ENCODE measurements at places on chromosomes 3 and 15.

DNA sequence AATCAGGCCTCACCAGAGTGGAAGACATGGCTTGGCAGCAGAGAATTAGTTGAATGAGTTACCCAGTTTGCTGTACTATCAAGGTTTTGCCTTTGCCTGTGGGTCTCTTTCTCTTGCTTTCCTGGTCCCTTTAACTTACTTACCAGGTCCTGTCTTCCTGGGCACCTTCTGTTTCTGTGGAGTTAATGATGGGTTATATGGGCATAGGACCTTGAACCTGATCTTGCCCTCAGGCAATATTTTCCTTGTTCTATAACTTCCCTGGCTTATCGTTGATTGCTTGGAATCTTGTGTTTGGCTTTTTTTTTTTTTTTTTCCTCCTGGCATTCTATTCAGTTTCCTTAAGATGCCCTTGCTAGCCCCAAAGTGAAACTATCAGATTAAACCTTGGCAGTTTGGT, 106.8 kb downstream of the HHLA2 start:
- no peak for DNase-seq

DNA sequence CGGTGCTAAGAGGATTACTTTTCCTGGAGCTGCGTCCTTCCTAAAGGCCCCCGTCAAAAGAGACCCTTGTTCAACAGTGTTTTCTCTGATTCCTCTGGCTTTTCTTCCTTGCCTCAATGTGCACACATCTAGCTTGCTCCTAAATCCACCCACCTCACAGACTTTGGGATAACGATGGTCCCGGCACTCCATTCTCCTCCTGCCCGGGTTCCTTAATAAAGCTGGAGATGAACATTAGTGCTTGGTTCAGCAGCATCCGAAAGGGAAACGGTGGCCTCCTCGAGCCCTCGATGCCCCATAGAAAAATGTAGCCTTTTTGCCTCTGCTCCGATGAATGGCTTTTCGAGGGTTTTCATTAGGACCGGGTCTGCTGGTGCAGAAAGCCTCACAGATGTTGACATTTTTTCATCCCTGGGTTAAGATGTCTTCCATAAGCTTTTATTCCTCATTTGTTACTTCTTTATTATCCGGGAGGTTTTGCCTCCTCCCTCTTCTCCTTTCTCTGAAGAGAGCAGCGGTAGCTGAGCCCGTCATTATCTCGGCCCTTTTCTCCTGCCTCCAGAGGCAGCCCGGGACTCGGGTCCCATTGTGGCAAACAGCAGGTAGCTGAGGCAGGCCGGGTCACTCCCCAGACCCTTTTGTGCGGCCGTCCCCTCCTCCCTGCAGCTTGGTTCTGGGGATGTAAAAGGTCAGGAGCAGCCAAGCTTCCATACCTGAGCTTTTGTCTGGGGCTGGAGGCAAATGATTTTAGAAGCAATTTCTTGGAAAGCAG, 64.6 kb downstream of the CPN2 start:
- no peak for DNase-seq

DNA sequence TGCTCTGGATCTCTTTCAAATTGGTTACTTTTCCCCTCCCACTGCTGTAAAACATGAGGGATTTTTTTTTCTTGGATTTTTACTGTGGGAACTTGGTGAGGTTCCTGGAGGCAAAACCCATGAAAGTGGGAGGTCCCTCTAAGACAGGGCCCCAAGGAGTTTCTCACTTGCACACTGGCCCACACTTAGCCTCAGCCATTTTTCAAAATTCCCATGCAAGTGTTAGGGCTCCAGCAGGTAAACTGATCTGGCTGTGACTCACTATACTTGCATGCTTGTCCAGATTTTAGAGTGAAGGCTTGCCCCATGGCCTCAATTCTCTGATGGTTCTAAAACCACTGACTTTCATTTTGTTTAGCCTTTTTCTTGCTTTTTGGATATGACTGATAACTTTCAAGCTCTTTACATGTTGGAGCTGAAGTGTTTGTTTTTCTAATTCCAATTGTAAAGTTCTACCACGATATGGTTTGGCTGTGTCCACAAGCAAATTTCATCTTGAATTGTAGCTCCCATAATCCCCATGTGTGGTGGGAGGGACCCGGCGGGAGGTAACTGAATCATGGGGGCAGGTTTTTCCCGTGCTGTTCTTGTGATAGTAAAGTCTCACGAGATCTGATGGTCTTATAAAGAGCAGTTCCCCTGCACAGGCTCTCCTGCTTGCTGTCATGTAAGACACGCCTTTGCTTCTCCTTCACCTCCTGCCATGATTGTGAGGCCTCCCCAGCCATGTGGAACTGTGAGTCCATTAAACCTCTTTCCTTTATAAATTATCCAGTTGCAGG, 37.7 kb downstream of the MCCC1 start:
- DNase-seq, result no peak

DNA sequence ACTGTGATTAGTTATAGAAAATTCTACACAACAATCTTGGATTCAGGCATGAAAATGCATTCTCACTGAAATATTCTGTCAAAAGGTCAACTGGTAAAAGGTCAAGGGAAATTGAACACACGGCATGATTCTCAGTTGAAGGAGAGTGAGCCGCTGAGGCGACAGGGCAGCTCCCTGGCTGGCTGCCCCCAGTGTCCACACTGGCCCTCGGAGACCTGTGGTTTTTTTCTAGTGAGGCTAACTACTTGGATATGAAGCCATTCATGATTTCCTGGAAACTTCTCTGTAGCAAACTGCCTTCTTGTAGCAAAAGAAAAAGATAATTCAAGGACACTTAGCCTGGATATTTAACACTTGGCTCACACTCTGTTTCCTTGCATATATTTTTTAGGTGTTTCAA, 37.2 kb downstream of the AADACL2 start:
- no peak for DNase-seq

GRCh38 chr15:68806220-68807060, 14.3 kb downstream of the ANP32A start:
- peak; percentile 15 for DNase-seq

- DNase-seq, result no peak
These were observed 56.8 kb downstream of the TFG start for GRCh38 chr3:100766069-100766468.

DNA sequence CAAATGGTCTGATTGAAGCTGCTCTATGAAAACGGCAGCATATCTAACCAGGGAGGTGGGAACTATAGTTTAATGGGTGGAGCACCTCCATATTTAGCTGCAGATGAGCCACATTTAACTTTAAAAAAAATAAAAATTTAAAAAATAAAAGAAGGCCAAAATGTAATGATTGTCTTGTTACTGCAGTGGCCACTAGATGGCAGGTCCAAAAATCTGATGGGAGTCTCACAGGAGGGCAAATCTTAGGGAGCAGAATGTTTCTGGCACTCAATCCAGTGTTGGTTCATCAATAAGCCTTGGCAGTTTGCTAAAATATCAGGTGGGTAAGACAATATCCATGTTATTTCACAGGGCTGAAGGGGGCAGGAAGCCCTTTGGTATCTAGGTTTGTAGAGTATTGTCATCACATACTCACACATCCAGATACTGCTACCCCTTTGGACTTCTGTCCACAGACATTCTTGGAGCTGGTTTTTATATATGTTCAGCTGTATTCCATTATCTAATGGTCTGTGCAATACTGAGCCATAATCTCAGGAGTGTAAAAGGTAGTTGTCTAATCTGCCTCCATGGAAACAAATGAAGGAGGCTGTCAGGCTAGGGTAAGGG, 233.3 kb downstream of the TIGIT start:
- DNase-seq, result no peak

GRCh38 chr3:134749802-134750553, 45.1 kb upstream of the EPHB1 start:
- DNase-seq, result no peak

DNA sequence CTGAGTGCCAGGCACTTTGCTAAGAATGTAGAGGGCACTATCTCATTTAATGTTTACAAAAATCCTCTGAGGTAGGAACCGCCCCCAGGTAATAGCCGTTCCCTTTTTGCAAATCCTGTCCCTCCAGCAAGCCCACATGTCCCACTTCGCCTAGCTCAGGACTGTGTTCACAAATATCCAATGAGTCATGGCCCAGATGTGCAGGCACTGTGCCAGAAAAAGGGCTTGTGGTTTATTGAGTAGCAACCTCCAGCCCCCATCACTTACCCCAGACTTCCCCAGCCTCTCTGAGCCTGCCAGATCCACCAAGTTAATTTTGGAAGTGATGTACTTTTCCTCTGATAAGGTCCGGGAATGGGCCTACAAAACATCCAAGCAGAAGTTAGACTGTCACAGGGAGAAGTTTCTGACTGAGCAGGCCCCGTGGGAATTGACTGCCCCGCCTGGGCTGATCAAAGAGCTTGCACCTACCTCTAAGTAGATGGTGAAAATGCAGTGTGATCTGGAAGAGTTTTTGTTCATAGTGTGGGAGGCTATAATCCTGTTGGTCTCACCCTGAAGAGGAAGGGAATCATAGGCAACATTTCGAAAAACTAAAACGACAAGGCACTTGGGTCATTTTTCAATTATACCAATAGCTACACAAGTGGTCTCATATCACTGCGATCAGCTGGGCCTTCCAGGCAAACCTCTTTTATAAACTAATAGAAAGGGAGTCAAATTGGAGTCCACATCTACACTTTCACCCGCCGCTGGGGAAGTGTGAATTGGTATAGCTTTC, 15.7 kb downstream of the KIF9 start:
- no peak for DNase-seq

DNA sequence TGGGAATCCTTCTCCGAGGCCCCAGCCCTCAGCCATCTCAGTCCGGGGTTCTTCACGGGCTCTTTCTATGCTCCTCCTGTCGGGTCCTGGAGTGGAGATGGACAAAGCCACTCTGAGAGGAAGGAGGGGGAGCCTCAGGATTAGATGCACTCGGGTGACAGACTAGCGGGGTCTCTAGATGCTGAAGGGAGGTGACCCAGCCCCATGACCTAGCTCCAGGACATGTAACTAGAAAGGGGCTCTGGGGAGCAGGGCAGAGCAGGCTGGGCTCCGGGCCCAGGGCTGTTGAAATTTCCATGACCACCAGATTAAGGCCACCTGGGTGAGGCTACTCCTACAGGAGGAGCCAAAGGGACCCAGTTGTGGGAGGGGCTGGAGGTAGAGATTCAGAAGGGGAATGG, 14.8 kb upstream of the SKIC8 start:
- no peak for DNase-seq

DNA sequence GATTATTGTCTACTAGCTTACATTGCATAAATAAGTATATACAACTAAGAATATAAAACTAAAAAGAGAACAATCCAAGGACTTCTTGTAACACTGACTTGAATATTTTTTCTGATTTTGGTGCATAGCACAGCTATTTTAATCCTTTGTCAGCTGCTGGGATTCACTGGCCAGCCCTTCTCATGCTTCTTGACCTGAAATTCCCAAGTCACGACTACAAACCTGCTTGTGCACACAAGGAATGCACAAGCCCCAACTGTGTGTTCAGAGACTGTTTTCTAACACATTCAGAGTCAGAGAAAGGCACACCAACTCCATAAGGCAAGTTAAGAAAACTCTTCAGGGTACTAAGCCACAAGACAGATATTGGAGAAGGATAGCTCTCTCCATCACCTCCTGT, 80.9 kb downstream of the TNIK start:
- no peak for DNase-seq

- no peak for DNase-seq
These were observed 103.9 kb downstream of the ARPP21 start for GRCh38 chr3:35743218-35743617.

DNA sequence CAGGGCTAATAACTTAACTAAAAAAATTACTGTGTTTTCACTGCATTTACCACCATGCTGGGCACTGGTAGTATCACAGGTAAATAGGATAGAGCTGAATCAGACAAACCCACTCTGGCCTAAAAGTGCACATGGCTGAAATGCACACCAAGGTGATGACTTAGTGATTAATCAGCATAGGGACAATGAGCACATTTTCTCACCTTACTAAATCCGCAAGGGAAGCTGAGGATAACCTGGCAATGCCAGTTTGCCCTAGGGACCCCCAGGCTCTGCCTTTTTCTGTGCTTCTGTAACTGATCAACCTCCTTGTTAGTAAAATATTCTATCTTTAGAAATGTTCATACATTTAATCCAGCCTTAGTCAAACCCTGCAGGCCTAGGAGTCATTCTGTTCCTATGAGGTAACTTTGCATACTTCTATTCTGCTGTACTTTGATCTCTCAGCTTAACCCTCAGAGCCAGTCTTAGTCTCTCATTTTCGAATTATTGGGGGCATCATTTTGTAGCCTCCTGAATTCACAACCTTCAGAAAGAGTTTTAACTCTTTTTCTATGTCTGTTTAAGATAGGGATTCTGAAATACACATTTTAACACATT, 562.9 kb upstream of the KCNMB2 start:
- no peak for DNase-seq

GRCh38 chr15:78691167-78691850, 50.3 kb upstream of the CHRNB4 start:
- peak; percentile 28 for DNase-seq

- DNase-seq, result peak; percentile 81
These were observed 78.1 kb upstream of the LMOD3 start for GRCh38 chr3:69200384-69201068.

DNA sequence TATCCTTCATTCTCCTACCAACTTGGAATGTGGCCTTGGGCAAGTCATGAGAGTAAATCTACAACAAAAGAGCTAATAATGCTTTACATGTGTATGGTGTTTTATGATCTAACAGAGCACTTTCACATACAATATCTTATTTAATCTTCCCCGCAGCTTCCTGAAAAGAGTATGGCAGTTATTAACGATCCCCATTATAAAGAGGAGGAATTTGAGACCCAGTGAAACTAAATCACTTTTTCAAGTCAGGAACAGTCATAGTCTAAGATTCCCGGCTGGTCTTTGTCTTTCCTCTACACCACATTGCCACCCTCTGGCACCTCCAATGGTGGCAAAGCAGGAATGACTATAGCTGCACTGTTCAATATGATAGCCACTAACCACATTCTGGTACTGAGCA, 69.7 kb upstream of the CMSS1 start:
- DNase-seq, result no peak

- DNase-seq, result no peak
These were observed 19.2 kb downstream of the SLC15A2 start for GRCh38 chr3:121913305-121913990.

DNA sequence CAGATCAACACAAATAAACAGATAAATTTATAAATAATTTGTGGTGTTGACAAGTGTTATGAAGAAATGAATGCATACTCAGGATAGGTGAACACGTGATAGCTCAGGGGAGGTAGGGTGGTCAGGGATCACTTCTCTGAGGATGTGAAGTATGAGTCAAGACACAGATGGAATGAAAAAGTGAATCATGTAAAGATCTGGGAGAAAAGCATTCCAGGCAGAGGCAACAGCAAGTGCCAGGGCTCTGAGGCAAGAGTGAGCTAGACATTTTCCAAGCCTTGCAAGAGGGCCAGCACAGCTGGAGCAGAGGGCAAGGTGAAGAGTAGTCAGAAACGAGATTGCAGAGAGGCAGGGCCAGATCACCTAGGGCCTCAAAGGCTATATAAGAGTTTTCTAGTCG, 177.8 kb downstream of the WNT5A start:
- DNase-seq, result no peak

DNA sequence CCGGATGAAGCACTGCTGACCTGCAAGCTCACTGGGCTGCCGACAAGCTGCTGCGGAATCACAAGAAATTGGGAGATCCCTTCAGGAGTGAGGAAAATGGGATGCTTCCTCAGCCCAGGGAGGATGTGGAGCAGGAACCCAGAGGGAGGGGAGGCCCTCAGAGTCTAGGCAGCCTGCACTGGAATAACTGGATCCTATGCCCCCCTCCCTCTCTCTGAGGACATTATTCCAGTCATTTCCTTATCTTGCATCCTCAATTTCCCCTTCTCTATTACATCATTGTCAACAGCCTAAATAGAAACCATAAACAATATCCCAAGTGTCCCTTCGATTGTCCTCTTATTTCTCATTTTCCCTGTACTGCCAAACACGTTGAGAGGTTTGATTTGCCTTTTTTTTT, 169.0 kb downstream of the OPA1 start:
- DNase-seq, result no peak

GRCh38 chr15:58142827-58143461, 4.8 kb downstream of the AQP9 start:
- DNase-seq, result no peak

Data from activated CD8-positive, alpha-beta memory T cell treated with anti-CD3 and anti-CD28 coated beads, Interleukin-2, amount 10 ng/mL, durations not matched to agents 7 days and 5 days (primary cell).